Ammon's horn (tissue), 1 donor: ENCODE measurements at places on chromosomes 16 and 17.

DNA sequence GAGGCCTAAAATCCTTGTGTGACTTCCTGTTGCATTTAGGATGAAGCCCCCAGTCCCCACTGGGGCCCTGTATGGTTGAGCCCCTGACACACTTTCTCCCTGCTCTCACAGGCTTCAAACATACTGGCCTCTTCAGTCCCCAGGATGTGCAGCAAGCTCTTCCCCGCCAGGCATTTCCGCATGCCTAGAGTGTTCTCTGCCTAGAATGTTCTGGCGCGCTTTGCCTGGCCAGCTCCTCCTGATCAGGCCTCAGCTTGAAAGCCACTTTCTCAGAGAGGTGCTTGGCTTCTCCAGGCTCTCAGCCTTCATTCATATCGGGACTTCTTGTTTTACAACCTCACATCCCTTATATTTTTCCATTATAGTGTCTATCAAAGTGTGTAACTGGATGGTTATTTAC, 123.7 kb downstream of the SPACA3 start:
- no peak for DNase-seq

DNA sequence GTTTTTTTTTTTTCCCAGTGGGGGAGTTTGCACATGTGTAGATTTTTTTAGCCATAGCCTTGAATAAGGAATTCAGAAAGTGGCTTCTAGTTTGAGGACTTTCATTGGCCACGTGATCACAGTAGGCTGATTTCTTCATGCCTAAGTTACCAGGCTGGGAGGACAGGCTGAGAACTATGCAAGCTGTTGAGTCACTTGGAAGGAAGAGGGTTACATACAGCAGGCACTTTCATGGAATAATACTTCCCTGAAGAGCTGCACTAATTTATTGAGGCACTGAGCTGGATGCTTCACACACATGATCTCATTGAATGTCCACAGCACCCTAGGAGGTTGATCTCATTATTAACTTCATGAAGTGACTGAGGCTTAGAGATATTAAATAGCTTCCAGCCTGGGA, 22.8 kb downstream of the PRKCB start:
- peak; percentile 48 for DNase-seq

DNA sequence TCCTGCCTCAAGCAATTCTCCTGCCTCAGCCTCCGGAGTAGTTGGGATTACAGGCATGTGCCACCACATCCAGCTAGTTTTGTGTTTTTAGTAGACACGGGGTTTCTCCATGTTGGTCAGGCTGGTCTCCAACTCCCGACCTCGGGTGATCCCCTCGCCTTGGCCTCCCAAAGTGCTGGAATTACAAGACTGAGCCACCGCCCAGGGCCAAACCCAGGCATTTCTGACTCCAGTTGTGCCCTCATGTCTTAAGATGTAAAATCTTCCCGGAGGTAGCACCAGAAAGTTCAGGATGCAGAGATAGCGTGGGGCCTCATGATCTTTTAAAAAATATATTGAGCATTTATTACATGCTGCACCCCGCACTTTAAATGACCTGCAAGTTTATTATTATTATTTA, 12.8 kb upstream of the SMG1 start:
- DNase-seq: no peak

GRCh38 chr16:78890373-78890895, 710.1 kb downstream of the MAF start:
- no peak for DNase-seq

GRCh38 chr17:15431766-15432165, 35.7 kb downstream of the CDRT4 start:
- DNase-seq: no peak

GRCh38 chr17:72735048-72735447, 357.4 kb downstream of the SLC39A11 start:
- no peak for DNase-seq

- no peak for DNase-seq
These were observed 30.5 kb upstream of the C1QL1 start for GRCh38 chr17:44998646-44999045.

DNA sequence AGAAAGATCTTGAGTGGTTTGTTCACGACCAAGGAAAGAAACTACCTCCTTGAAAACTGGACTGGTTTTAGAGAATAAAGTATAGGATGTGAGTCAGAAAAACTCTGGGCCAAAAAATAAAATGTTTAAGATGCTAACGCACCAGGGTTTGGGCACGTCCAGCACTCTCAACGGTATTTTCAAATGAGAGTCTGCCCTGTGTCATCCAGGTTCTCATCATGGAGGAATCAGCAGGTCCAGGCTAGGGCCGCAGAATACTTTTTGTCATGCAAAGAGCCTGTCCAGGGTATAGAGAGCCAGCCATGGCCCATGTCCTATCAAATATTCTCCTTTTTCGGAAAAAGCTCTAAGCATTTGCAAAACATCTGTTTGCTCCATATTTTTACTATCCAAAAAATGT, 2.4 kb downstream of the NXN start:
- DNase-seq: no peak

DNA sequence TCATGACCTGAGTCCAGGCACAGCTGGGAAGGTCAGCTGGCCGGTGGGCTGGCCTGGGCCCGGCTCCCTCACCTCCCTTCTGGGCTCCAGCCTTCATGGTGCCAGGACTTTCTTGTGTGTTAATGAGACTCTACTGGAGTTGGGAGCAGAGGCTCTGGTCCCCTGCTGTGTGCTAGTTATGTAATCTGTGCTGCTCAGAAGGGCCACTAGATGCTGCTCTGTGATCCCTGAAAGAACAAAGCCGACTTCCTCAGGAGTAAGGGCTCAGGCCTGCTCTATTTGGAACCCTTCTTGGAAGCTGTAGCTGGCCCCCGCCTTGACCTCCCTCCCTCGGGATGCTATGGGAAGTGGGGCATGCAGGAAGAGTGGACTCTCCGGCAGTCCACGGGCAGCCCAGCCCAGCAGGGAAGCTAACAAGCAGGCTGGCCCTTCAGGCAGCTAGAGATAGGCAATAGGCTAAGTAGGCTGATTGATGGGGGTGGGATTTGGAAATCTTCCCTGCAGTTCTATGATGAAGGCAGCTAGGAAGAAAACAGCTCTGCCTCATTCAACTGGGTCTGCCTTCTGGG, 3.3 kb upstream of the CDK5R1 start:
- DNase-seq: peak; percentile 96

- no peak for DNase-seq
These were observed 127.1 kb upstream of the HS3ST3A1 start for GRCh38 chr17:13728781-13729180.

DNA sequence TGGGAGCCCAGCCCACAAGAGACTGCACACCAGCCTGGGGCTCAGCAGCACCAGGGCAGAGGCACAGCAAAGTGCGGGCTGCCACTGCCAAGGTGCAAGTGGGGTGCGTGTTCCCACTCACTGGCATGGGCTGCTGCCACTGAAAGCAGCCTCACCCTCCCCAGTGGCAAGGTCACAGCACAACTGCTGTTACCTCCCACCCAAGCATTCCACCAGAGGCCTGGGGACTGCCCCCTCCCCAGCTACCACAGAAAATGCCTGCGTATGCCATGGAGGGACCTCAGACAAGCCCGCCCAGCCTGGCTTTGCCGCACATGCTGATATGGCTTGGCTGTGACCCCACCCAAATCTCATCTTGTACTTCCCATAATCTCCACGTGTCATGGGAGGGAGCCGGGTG, 33.1 kb downstream of the MEAK7 start:
- DNase-seq: no peak

DNA sequence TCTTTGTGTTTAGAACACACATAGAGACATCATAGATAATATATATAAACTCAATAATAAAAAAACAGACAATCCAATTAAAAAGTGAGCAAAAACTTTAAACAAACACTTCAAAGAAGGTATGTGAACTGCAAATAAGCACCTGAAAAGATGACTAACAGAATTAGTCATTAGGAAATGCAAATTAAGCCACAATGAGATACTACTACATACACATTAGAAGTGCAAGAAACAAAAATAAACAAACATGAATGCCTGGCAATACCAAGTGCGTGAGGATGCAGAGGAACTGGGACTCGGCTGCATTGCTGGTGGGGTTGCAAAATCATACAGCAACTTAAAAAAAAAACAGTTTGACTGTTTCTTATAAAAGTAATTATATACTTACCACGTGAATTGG, 799.0 kb downstream of the KCNJ2 start:
- no peak for DNase-seq

DNA sequence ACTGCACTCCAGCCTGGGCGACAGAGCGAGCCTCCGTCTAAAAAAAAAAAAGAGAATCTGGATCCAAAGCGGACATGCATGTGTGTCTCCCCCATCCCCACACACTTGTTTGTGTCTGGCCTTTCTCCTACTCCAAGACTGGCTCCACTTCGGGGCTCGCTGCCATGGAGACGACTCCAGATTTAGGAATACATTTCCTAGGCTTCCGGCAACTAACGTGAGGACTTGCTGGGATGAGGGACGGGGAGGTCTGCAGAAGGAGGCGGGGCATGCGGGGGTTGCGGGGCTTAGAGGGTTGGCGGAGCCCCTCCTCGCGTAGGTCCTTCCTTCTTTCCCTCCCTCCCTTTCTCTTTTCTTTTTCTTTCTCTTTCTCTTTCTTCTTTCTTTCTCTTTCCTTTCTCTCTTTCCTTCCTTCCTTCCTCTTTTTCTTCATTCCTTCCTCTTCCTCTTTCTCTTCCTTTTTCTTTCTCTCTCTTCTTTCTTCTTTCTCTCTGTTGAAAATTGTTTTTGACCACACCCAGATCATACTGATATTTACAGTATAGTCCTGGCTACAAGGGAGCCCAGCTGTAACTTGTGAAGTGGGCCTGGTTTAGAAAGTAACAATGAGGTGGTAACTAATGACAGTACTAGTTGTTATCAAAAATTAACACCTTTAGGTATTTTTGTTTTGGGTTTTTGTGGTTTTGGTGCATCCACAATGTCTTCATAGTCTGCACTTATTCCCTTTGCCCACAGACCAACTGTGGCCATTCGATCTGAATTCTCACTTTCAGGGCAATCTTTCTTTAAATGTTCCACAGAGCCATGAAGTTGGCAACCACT, 25.2 kb downstream of the MIS12 start:
- no peak for DNase-seq

- no peak for DNase-seq
These were observed 15.5 kb downstream of the GFOD2 start for GRCh38 chr16:67703626-67704025.

GRCh38 chr16:73735018-73735417, 561.6 kb upstream of the PSMD7 start:
- no peak for DNase-seq

- peak; percentile 91 for DNase-seq
These were observed 22.8 kb upstream of the PVALEF start for GRCh38 chr17:81142301-81143199.

DNA sequence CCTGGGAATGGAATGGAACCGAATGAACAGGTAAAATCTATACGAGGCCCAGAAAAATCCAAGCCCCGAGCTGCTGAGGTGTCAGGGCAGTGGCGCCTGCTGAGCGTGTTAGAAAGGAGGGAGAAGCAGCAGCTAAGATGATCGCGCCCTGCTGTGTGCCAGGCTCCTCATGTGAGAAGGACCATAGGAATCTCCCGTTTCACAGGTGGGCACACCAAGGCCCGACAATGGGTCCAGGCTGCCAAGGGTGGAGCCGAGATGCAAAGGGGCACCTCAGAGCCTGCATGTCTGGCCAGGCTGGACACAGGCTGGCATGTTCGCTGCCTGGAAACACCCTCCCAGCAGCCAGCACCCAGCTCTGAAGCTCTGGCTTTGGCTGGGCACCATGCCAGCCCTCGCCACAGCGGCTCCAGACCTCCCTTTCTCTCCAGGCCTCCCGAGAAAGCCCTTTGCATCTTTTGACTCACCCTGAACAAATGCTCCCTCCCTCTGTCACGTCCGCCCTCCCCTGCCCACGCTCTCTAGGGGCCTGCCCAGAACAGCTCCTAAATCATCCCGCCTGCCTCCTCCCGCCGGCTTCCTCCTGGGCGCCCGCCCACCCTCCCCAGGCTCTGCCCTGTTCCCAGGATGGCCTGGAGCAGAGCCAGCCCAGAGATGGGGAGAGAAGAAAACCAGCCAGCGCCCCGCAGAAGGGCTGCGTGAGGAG, 217.8 kb upstream of the GSE1 start:
- DNase-seq: no peak

GRCh38 chr17:40373999-40374398, 9.5 kb upstream of the GJD3 start:
- DNase-seq: no peak

DNA sequence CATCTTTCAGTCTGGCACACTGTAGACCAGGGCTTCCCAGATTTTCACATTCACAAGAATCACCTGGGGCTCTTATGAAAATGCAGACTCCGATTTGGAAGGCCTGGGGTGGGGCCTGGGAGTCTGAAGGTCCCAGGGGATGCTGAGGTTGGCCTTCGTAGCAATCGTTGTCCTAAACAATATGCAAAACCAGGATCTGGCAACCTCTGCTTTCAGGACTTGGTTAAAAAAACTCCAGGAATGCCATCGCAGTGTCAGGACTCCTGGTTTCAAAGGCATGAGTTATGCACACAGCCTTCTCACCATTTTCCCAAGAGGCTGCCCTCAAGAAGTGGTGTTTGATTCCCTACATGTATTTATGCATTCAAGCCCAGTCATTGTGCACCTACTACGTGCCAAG, 6.7 kb downstream of the CLEC19A start:
- DNase-seq: no peak

GRCh38 chr16:5928476-5929065, 831.0 kb upstream of the EEF2KMT start:
- no peak for DNase-seq

- no peak for DNase-seq
These were observed 5.5 kb upstream of the MNT start for GRCh38 chr17:2406271-2406902.

DNA sequence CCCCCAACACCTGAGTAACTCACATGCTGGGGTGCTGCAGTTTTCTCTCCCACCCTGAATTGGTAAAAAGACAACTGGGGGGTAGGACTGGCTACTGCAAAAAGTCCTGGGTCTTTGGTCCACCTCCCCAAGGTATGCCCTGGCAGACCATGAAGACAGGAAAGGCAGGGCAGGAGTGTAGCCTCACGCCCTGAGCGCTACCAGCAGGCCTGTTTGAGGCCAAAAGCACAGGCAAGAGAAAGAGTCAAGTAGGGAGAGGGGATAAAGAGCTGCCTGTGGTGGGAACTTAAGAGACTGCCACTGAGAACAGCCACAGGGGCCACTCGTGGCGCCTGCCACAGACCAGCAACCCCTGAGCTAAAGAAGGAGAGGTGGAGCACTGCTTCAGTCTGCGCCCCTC, 13.8 kb downstream of the PSMB3 start:
- DNase-seq: no peak

DNA sequence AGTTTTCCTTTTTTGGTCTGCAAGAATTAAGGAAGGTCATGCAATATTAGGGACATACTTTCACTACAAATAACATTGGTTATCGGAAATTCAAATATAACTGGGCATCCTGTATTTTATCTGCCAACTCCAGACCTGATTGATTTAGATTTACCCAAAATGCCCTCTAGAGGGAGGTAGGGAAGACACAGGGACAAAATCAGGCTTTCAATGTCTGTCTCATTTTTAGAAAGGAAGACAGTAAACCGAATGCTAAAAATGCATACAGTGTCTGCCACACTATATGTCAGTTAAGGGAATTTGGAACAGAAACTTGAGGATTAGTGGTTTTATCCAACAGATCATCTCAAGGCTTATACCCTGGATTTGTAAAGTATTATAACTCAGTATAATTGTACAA, 161.7 kb upstream of the SOX9 start:
- DNase-seq: no peak

- DNase-seq: peak; percentile 33
These were observed 398 bp downstream of the LGALS9 start for GRCh38 chr17:27631411-27631760.

- no peak for DNase-seq
These were observed 119.5 kb downstream of the MSI2 start for GRCh38 chr17:57375770-57376225.
